Fibroblast of upper back skin (primary cell): ENCODE measurements at places on chromosomes 1 and 21.

DNA sequence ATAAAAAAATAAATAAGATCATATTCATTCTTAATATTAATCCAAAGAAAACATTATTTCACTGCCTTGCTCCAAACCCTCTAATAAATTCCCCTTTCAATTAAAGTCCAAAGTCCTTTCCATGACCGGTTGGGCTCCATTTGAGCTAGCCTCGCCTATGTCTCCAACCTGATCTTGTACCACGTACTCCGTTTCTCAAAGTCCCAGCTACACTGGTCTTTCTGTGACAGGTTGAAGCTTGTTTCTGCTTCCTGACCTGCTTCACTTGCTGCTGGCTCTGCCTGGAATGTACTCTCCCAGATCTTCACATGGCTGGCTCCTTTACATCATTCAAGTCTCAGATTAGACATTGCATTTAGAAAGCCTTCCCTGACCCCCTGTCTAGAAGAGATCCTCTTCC lies 16.4 kb downstream of the RPL5 start:
- DNase-seq = no peak

DNA sequence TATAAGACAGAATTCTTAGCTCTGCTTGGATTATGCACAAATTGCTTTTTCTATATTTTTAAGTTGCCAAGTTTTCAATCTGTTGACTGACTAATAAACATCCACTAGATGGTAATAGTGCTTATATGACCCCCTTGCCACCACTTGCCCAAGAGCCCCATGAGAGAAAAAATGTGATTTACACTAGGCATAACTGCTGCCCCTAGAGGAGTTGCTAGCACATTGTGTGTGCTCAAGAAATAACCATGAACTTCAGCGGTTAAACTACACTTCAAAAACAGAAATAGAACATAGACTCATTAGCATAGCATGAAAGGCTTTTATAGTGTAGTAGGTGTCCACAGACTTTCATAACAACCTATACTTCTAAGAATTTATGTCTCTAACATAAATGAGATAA lies 61.4 kb downstream of the BRINP3 start:
- no peak for DNase-seq

- no peak for DNase-seq
Measured at GRCh38 chr1:101452825-101453224, 216.0 kb downstream of the S1PR1 start.

DNA sequence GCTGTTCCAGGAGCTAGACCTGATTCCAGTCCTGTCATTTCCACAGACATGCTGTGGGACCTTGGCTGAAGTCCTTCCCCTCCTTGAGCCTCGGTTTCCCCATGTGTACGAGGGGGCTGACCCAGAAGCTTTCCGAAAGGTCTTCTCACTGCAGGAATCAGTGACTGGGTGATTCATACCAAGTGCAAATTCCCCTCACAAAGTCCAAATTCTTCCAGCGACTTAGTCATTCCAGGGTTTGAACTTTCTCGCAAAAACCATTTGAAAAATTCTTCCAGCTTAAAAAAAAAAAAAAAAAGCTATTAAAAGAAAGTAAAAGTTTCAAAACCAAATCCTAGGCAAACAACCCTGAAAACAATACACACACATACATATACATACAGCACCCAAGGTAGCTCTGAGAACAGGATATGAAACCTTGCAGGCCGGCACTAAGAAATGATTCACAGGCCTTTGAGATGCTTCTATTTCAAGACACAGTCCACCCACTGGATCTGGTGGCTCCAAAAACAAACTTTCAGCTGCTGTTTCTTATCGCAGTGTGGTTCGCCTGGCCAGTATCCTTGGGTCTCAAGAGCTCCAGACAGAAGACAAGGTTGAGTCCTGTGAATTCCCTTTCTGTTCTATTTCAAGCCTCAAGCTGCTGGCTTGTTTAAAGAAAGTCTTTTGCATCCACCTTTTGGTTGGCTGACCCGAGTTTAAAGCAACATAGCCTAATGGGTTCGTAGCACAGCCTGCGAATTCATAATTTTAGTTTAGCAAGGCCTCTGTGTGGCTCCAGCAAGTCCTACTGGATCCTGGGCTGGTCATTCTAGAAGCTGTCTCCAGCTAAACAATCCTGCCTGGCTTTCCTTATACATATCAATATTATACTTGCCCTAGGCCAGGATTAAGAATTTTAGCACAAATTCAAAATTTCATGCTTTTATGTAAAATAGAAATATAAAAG lies 18.0 kb upstream of the ID3 start:
- DNase-seq = peak; percentile 90

- peak; percentile 80 for DNase-seq
Measured at GRCh38 chr1:84412316-84412942, 14.1 kb downstream of the DNASE2B start.

DNA sequence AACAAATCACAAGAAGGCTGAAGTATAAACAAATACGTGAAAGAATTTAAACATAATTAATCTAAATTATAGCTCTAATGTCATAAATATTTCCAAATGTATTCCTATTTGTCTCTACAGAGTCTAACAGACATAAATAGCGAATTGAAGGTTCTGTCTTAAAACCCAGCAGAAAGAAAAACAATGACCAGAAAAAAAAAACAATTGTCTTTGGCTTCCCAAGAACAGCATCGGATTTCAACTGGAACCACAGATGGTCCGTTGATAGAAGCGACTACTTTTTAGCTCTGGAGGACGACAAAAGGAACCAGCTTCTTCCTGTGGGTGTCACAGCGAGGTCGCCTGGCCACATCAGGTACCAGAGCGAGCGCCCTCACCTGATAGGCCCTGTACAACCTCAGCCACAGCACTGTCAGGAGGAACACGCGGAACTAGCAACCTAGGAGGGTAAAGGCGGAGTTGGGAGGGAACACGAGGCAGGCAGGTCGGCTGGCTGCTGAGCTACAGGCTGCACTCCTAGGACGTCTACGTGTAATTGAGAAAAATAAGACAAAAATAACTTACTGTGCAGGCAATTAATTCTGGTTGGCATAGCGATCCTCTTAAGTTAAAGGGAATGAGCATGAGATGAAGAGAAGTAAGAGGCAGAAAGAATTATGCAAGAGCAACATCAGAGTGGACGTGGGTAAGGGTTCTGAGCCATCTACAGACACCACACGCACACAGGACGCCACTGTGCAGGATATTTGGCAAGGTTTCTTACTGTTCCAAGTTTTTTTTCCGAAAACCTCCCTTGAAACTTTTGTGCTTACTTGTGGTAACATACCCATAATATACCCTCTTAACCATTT lies 16.7 kb upstream of the PRDM15 start:
- DNase-seq = no peak

GRCh38 chr1:21814241-21814918 lies 2.3 kb downstream of the LDLRAD2 start:
- DNase-seq = no peak

- no peak for DNase-seq
Measured at GRCh38 chr1:40383095-40383487, 9.6 kb downstream of the SMAP2 start.

DNA sequence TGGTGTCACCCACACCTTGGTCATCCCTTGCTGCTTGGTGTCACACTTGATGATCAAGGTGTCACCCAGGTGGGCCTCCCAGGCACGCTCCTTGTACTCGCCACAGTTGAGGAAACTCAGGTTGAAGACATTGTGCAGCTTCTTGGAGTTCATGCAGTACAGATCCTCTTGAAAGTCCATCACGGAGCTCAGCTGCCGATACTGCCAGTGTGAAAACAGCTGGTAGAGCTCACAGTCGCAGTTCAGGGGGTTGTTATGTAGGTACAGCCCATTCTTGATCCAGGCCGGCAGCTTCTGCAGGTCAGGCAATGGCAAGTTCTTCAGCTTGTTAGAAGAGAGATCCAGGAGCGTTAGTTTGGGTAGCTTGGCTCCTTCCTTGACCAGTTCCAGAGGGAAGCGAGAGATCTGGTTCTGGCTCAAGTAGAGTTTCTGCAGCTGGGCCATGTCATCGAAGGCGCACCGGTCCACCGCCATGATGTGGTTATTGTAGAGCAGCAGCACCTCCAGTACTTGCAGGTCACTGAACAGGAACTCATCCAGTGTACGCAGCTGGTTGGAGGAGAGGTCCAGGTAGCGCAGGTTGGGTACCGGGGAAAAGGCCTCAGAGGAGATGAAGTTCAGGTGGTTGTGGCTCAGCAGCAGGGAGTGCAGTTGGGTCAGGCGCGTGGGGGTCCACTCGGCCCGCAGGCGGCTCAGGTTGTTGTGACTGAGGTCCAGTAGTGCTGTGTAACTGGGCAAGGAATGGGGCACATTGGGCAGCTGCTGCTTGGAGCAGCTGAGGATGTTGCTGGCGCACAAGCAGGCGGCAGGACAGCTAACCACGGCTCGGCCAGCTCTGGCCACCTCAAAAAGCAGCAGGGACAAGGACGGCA lies 1.3 kb downstream of the AMIGO1 start:
- no peak for DNase-seq

DNA sequence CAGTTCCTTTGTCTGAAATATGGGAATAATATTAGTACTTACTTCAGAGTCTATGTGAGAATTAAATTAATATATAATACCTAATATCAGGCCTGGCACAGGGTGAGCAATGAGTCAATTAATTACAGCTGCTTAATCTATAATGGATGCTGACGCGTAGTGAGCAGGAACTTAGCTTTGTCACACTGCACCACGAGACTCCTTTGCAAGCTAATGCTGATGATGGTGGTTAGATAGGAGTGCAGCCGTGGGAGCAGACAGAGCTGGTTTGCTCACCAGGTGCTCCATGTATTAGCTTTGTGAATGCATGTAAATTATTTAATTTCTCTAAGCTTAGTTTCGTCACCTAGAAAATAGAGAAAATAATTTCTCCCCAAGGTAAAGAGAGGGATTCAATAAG lies 35.1 kb downstream of the KCNJ15 start:
- DNase-seq = no peak

DNA sequence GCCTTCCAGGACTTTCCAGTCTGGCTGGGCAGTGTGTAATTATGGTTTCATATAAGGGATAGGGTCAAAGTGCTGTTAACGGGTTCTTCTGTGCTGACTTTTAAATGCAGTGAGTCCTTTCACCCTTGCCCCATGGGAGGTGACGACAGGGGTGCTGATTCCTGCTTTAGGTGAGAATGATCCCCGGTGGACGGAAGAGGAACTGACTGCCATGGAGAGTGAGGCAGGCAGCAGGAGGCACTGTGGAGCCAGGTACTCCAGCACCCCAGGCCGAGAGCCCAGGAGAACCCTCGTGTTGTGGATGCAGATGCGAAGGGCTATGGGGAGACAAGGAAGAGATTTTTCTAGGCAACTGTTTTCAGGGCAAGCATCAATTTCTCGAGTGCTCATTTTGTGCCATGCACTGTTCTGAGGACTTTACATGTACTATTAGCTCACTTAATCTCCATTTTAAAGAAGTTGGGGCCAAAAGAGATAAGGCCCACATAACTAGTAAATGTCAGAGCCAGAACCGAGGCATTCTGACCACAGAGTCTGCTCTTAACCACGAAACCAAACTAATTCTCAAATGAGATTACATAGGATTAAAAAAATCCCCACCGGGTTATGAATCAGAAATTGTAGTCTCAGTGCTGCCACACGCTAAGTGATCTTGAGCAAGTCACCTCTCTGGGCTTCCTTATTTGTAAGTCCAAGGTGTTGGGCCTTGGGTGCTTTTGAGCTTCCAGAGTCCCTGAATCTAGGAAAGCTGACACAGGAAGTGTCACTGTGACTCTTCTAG lies 28.2 kb downstream of the STPG1 start:
- peak; percentile 68 for DNase-seq

DNA sequence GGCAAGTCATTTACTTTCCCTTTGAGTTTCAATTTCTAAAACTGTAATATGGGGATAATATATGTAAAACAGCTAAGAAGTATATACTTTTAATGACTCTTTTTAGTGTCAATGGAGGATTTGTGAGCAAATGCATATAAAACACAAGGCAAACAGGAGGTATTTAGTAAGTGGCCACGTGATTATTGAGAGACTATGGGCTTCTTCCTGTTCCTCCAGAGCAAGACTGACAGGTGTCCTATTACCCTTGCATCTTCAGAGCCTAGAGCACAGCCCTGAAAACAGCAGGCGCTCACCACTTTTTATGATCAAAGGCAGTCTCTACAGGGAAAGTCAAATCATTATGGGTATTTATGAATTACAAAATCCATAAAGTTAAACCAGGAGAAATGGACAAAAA lies 941 bp upstream of the ROR1 start:
- no peak for DNase-seq

- no peak for DNase-seq
Measured at GRCh38 chr1:44949286-44949685, 37.1 kb downstream of the EIF2B3 start.

DNA sequence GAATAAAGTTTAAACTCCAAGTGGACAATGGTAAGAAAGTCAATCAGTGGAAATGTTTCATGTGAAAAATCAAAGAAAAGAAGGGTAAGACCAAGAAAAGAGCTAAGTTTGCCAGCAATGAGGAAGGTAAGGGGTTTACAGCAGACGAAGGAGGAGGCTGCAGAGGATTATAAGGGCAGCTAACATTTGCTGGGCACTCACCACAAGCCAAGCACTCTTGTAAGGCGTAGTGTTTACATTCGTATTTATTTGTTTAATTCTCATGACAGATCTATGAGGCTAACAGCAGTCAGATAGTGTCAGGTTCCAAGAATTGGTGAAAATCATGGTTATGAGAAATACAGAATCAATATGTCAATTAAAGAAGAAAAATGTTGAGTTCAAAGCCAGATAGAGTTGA lies 75.2 kb upstream of the NGF start:
- DNase-seq = no peak

GRCh38 chr1:43304314-43304681 lies 3.5 kb downstream of the TIE1 start:
- DNase-seq = no peak

DNA sequence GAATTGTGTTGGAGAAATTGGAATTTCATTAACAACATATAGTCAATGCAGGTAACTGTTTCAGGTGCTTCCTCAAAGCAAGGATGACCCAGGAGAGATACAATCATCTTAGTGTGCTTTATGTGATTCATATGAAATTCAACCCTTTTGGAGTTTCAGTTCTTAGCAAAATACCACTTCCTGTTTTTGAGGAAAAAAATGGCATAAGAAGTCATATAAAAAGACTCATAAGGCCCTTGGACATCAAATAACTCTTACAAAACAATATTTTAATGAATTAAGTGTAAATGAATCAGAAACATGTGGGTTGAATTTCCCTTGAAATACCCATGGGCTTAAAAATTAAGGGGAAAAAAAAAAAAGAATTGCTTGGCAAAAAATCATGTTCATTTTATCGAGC lies 926.6 kb downstream of the LTN1 start:
- DNase-seq = no peak

DNA sequence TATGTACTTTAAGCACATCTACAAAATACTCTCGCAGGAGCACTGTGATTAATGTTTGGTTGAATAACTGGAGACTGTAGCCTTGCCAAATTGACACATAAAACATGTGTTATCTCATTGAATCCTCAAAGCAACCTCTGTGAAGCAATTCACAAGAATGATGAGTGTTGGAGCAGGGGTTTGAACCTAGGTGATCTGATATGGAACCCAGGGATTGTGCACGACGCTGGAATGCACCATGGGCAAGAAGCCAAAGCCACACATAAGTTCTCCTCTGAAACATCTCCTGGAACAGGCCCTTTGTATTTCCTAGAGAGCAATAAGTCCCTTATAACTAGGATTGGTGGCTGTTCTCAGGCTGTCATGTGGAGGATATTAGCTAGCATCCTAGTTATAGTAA lies 124.6 kb upstream of the IVNS1ABP start:
- DNase-seq = peak; percentile 99

GRCh38 chr1:14845851-14846250 lies 247.4 kb downstream of the KAZN start:
- DNase-seq = no peak

GRCh38 chr21:29235714-29236197 lies 63.0 kb upstream of the BACH1 start:
- no peak for DNase-seq
